Mesothelial cell of epicardium (in vitro differentiated cells): ENCODE measurements at places on chromosomes 2 and 18.

DNA sequence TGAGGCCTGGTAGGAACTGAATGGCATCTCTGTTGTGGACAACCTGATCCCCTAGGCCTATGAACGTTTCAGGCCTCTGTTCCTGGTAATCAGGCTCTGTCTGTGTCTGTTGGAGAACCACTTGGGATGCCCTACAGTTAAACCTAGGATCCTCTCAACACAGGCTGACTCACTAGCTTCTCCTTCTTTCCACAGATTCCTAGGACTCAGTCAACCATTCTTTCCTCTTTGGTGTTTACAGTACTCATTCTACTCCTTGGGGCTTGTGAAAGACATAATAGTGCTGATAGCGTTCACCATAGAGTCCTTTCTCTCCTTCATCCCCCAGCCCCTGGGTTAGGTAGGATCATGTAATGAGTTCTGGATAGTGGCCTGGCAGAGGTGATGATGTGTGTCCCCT, 544.3 kb downstream of the METTL4 start:
- DNase-seq: no peak

- DNase-seq: no peak
Measured at GRCh38 chr2:167898340-167898739, 349.1 kb downstream of the STK39 start.

GRCh38 chr18:1244397-1245122, 339.9 kb downstream of the ADCYAP1 start:
- no peak for DNase-seq

DNA sequence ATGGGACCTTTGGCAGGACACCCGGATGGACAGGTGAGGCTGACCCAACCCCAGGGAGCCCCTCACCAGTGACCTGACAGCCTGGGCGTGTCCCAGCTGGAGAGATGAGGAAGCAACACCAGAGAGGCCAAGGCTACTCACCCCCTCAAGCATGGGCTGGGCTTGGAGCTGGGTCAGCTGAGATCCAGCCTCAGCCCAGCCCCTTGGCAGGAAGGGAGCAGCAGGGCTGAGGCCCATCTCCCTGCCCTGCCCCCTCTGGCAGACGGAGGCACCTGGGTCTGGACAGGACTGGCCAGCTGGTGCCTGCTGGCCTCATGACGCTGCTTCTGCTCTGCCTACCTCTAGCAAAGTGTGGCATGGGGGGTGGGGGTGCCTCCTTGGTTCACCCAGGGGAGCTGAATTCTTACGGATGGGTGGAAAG, 37.8 kb downstream of the HS6ST1 start:
- no peak for DNase-seq
